ENCODE measurements at places on chromosomes 7 and 10.
A peak's percentile ranks its signal among the peaks of the same experiment; 100 is the strongest.

GRCh38 chr10:31263903-31264302, 55.1 kb upstream of the ZEB1 start:
- DNase-seq = no peak

DNA sequence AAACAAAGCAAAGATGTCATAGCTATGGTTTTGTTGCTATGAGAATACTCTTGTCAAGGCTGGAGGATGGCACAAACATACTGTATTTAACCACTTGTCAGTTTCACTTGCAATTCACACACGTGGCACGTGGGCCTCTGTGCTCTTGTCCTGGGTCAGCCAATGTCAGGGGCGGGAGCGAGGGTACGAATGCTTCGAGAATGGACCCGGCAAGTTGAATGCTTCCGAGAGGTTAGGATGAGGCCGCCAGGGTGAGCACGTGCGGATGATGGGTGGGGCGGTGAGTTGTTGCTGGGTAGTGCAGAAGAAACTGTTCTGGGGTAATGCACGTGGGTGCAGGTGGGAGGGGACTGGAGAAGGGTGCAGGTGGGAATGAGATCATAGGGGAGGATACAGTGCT, 10.4 kb upstream of the OCM2 start:
- no peak for DNase-seq

DNA sequence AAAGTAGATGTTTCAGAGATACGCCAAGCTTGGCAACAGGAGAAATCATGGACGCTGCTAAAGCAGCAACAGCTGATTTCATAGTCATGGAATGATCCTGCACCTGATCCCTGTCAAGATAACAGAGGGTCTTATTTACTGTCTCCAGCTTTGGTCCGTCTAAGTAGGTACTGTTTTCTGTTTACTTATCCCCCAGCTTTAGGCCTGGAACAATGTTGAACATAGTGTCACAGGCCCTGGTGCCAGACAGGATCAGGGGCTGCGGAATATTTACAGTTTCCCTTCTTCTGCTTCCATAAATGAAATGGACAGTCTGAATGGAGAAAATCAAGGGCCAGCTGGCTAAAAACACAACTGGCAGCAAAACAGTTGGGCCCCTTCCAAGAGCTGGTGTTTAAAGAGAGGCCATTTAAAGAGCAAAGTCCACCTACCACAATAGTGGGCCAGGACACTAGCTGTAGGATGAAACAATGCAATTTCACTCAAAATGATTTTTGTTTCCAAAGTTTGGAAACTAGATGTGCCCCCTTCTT, 2.9 kb downstream of the GPR37 start:
- DNase-seq = no peak

GRCh38 chr10:118812393-118812740, 57.6 kb upstream of the CACUL1 start:
- peak; percentile 22 for DNase-seq

- DNase-seq = no peak
Measured at GRCh38 chr10:101155896-101156295, 24.8 kb downstream of the TLX1 start.

DNA sequence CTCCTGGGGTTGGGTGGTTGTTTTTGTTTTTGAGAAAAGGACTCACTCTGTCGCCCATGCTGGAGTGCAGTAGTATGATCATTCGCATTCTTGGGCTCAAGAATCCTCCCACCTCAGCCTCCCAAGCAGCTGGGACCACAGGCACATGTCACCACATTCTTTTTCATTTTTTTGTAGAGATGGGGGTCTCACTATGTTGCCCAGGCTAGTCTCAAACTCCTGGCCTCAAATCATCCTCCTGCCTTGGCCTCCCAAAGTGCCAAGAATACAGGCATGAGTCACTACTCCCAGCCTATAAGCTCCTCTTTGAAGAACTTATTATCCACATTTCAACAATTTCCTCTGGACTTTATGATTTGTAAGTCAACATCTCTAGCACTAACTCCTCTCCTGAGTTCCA, 102.7 kb downstream of the KMT2C start:
- DNase-seq = no peak

DNA sequence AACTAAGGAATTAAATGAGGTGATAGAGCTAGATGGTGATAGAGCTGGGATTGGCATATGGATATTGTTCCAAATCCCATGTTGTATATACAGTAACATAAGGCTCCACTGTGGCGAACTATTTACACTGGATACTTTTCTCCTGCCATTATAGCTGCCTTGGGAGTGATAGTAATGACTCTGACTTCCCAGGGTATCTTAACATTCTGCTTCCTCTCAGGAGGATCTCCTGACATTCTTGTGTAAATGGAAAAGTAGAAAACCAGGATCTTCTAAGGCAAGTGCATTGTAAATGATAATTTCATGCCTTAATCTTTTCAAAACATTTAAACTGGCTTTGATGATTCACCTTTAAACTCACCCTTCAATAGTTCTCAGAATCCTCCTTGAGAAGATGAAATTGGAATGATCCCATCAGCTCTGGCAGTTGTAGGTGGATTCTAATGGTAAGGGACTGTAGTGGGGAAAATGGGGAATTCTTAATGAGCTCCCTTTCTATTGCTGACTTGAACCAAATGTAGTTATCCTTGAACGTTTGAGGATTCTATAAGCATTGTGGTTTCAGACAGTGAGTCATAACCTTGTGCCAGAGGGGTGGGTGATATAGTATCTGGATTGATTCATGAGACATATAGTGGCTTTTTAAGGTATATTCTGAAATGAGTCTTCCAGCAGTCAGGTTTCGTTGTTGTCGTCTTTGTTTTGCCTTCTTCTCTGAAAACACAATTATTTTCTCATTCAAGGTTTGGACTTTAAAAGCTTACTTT, 450.0 kb downstream of the SUGCT start:
- DNase-seq = no peak

- no peak for DNase-seq
Measured at GRCh38 chr7:147060070-147060469, 943.5 kb downstream of the CNTNAP2 start.

- DNase-seq = no peak
Measured at GRCh38 chr7:81161451-81162075, 242.7 kb upstream of the SEMA3C start.

DNA sequence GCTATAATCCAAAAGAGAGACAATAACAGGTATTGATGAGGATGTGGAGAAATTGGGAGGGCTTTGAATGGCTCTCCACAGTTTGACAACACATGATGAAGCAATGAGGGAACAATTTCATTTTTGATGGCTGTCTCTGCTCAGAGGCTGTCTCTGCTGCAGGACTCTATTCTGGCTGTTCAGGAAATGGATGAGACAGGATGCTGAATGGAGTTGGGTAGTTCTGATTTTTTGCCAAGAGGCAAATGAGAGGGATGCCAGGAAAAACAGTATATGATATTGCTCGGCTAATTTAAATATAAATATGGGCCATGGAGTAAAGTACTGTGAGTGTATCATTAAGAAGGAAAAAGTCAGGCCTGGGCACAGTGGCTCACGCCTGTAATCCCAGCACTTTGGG, 16.8 kb downstream of the APBB1IP start:
- no peak for DNase-seq

DNA sequence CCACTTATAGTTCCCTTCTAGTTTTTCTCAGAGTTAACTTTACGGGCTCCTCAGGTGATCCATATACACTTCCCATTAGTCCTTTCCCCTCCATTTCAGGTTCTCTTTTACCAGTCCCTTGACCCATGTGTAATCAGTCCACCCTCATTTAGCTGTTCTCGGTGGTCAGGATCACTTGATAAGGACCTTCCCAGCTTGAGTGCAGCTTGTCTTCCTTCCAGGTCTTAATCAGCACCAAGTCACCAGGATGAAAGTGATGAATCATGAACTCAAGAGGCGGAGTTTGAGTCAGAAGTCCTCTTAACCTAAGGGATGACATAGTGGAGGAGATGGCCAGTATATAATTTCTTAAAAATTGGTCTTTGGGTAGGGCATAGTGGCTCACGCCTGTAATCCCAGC, 63.1 kb upstream of the CNTNAP2 start:
- no peak for DNase-seq

- DNase-seq = no peak
Measured at GRCh38 chr7:48426966-48427555, 255.8 kb downstream of the ABCA13 start.

GRCh38 chr10:88138319-88138848, 275.0 kb downstream of the PTEN start:
- DNase-seq = no peak

GRCh38 chr10:26792758-26793495, 67.8 kb downstream of the ABI1 start:
- DNase-seq = no peak

DNA sequence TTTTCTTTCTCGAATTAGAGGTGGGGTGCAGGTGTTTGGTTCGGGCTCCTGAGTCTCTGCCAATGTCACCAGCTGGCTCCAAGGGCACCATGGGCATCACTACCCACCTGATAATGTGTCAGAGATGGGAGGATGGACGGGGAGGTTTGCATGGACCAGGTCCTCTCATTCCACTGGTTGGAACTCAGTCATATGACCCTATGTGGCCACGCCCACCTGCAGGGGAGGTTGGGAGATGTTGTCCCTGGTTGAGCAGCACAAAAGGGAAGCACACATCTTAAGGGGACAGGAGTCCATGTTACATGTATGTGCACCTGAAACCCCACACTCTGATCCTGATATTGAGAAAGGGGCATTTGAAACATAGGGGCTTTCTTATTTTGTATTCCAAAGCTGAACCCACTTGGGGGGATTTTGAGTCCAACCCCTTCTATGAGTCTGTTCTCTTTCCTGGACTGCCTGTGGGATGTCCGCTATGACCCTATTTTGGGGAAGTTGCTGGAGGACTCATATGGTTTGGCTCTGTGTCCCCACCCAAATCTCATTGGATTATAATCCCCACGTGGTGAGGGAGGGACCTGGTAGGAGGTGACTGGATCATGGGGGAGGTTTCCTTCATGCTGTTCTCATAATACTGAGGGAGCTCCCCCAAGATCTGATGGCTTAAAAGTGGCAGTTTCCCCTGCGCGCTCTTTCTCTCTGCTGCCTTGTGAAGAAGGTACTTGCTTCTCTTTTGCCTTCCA, 66.9 kb upstream of the BAIAP2L1 start:
- no peak for DNase-seq

DNA sequence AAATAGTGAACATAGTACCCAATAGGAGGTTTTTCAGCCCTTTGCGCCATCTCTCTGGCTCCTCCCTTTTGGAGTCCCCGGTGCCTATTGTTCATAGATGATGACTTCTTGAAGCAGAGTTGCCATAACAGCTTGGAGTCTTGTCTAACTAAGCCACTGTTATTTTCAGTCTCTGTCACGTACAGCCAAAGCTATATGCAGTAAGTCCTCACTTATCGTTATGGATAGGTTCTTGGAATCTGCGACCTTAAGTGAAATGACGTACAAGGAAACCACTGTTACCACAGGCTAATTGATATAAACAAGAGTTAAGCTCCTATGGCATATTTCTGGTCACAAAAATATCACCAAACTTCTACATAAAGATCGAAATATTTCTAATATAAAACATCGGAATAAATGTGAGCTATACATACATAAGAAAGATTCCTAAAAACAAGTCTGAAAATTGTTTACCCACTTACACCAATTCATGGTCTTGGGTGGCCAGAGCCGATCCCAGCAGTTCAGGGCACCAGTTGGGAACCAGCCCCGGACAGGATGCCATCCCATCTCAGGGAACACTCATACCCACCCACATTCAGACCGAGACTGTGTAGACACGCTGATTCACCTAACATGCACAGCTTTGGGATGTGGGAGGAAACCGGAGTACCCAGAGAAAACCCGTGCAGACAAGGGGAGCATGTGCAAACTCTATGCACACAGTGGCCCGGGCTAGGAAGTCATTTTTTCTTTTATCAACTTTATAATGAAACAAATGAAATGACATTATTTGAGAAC, 76.0 kb upstream of the PRPS1L1 start:
- no peak for DNase-seq

- no peak for DNase-seq
Measured at GRCh38 chr10:124262234-124262865, 156.4 kb downstream of the OAT start.

DNA sequence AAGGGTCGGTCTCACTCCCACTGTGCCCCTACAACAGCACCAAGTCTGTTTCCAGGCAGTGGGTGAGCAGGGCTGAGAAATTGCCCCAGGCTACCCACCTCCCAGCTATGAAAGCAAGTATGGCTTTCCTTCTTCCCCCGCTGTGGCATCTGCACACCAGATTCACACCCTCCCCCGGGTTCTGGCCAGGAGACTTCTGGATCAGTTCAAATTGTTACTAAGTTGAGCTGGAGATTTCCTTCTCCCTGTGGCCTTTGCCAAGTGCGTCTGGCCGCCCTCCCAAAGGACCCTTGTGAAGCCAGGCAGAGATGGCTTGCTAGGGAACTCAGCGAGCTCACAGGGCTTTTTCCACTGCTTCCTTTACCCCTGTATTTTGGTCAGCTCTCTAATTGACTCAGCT, 555.4 kb downstream of the SH2D4B start:
- no peak for DNase-seq

DNA sequence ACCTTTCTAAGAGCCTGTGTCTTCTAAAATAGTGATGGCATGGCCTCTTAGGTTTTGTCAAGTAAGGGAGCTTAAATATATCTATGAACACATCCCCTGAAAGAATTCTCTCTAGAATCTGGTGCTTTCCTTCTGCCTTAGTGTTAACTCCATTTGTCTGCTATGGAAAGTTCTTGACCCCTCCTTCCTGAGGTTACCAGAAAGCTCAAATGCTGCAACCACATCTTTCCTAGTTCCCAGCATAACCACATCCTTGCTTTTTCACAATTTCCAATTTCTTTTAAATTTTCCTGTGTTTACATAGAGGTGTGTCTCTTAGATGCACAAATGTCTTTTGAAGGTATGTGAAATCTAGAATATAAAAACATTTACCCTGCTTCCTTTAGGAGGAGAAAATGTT, 16.4 kb upstream of the GSDME start:
- no peak for DNase-seq

GRCh38 chr10:59175538-59176240, 754 bp upstream of the PHYHIPL start:
- DNase-seq = peak; percentile 73

DNA sequence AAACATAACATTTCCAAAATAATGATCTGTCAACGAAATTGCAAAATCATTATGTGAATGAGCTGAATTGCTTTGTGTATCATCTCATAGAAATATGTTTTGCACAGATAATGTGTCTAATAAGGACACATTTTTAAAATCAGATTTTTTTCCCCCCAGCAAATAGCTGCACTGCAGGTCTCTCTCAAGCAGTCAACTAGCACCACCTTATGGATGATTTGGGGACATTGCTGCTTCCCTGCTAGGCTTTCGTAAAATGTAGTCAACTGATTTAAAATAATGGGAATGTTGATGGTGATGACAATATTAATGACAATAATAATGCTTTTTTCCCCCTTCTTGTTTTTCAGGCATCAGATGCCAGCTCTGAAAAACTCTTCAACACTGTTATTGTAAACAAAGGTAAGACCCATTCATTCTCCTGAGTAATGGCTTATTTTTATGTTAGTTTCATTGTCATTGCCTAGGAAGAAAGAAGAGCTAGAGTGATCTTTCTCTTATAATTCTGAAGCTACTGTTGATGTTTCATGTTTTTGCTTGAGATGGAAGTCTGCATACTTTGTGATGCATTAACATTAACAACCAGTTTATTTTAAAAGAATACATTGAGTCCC, 433.6 kb upstream of the GALNT17 start:
- peak; percentile 9 for DNase-seq

- DNase-seq = no peak
Measured at GRCh38 chr10:102744374-102745051, 765 bp downstream of the WBP1L start.
